SHP77 (cell line): ENCODE measurements at places on chromosomes 4 and X.

DNA sequence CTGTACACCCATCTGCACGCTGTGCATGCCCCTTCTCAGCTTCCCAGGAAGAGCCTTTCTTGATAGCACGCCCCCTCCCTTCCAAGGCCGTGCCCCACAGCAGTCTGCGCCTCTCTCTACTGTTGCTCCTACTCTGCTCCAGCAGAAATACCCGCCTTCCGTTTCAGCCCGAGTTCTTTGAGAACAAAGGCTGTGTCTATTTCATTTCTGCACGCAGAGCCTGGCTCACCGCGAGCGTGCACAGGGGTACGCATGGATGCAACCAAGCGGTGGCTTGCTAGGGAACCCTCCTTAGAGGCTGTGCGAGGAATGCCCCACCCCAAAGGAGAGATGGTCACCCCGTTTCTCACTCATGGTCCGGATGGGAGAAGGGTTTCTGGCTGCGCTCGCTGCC is 485 bp downstream of the AADAT start:
- peak; percentile 32 for DNase-seq

- DNase-seq: peak; percentile 48
Measured at GRCh38 chr4:173264684-173265185, 69.4 kb downstream of the HMGB2 start.

DNA sequence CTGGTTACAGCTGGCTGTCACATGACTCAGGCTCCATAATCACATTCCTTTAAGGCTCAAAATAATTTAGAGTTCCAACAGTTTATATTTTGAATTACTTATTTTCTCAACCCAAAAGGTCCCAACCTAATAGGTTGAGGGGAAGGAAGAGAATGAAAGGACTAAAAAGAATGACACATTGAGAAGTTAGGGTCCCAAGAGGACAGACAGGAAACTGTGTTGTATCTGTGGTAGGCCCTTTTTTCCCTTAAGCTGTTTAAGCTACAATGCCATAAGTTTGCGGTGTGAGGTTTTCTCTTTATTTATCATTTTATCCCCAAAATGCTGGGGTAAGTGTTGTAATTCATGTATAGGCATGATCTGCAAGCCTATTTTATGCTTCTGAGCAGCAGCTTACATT is 290.2 kb downstream of the ZNF674 start:
- no peak for DNase-seq

DNA sequence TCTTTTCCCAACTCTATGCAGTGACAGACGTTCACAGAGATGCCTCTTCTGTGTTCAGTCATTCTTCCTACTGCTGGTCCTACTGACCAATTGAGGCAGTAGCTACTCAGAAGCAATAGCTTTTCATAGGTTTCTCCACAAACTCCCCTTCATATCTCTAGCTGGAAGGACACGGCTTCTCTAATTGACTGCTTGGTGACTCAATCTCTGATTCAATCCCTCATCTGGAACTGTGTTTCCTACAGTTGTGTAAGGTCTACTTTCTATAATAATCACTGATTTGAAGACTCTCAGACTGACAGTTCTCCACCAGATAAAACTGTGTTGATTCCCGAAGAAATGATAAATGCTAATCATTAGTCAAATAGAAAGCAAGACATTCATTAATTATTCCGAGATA is 111.5 kb downstream of the DTHD1 start:
- no peak for DNase-seq

DNA sequence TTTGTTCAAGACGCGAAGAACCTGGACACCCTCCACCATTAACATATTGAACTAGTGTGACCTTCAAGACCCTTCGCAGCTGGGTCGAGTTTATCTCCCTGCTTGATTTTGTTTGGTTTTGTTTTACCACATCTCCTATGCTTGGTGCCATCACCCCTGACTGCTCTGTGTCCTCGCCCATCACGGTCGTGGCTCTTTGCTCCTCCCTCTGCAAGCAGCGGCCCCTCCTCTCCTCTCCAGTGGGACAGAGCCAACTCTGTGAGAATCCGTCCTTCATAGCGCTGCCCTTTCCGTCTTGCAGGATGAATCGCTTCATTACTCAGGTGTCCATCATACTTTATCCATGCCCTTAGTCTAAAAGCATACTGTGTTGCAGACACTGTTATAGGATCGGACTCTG is 9.1 kb upstream of the FAM149A start:
- no peak for DNase-seq
